Kidney (tissue), 22 donors: ENCODE measurements at places on chromosomes 5 and 9. TPM values are rescaled to one million over a fixed set of nuclear protein-coding genes. Genes with fewer than 3 reads are reported as not detected.

The HNRNPH1 gene
- polyA plus RNA-seq = 191 TPM

The GAS1 gene
- polyA plus RNA-seq = 5.8 TPM

DNA sequence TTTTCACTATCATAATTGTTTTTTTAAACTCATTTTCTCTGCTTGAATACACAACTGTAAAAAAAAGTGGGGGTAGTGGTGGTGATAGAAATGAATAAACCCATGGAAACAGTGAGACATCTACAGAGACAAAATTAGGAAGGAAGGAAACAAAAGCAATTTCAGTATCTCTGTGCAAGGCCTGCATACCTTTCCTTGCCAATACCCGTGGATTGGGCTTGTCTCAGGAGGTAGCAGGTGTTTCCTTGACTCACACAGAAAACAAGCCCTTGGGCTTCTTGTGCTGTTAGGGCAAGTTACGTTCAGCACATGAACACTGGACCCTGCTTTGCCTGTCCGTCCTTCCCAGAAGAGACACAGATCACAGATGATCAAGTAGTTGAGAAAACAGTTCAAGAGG lies 372.2 kb downstream of the ZSWIM6 start:
- no peak for DNase-seq

GRCh38 chr9:133572821-133573361 lies 36.3 kb downstream of the FAM163B start:
- no peak for DNase-seq

DNA sequence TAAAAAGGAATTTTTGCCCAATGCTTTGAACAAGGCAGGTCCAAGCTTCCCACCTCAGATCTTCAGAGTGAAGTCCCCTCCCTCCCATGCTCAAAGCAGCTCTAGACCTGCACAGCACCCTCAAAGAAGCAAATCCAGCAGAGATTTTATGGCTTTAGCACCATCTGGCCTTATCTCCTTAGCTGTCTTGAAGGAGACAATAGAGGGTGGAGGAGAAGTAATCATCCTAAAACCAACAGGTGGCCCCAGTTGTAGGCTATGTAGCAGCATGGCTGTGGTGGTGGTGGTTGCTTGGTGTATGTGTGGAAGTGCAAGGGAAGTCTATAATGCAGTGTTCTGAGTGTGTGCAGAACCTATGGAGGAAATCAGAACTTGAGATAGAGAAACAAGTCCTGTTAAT lies 140.1 kb downstream of the GRIA1 start:
- no peak for DNase-seq

GRCh38 chr9:134127065-134127580 lies 8.8 kb upstream of the WDR5 start:
- DNase-seq = no peak

- DNase-seq = no peak
Measured at GRCh38 chr9:133604214-133604613, 5.0 kb downstream of the FAM163B start.

The TLR4 gene
- polyA plus RNA-seq = 5.8 TPM

The PFN3 gene
- polyA plus RNA-seq = not detected

DNA sequence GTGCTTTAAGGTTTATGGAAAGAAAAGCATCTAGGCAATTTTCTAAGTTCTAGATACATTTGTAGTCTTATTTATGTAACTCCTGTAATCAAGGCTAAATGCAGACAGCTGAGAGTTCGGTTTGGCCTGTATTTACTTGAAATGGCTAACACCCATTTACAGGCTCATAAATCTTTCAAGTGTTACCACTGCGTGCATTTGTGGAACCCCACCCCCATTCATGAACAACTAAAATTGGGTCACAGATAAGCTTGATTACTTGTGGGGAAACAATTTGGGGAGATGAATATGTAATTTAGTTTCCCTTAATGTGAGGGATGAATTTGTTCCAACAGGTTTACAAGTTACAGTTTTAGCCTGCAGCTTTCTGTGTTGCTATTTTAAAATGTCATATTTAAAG lies 360.6 kb downstream of the ARRDC3 start:
- no peak for DNase-seq

The SH3TC2 gene
- 0.17 TPM for polyA plus RNA-seq

The DEPDC1B gene
- 5.2 TPM for polyA plus RNA-seq

The MUSK gene
- not detected for polyA plus RNA-seq
